Activated CD4-positive, alpha-beta T cell treated with anti-CD3 and anti-CD28 coated beads for 1 hour (primary cell): ENCODE measurements at places on chromosomes 2 and 18.

- DNase-seq = no peak
Observed at GRCh38 chr2:15038366-15039364, 406.1 kb downstream of the LRATD1 start.

- no peak for DNase-seq
Observed at GRCh38 chr2:162243715-162244114, 470 bp upstream of the FAP start.

DNA sequence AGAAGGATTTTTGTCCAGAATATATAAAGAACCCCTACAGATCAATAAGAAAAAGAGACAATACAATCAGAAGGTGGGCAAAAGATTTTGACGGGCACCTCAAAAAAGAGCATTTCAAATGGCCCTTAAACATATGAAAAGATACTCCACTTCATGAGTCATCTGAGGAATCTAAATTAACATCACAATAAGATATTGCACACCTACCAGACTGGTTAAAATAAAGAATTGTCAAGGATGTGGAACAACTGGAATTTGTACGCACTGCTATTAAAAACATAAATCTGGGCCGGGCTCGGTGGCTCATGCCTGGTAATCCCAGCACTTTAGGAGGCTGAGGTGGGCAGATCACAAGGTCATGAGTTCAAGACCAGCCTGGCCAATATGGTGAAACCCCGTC lies 17.0 kb upstream of the NCOA1 start:
- DNase-seq = no peak

- DNase-seq = no peak
Observed at GRCh38 chr18:74290794-74291471, 830 bp downstream of the CYB5A start.

DNA sequence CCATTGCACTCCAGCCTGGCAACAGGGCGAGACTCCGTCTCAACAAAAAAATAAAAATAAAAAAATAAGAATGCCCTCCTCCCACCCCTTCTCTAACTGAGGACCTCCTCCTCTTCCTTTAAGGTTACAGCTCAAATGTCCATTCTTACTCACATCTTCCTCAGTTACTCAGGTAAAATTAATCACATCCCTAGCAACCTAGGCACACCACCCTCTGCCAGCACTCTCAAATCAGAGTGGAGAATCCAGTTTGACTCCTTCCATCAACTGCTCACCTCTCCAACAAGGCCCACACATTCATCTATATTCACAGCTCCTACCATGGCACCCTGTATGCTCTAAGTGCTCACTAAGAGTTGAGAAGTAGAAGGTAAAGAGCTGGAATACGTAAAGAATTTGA lies 254.3 kb downstream of the ZEB2 start:
- DNase-seq = no peak
